ENCODE measurements at places on chromosomes 6 and 20. TPM values are rescaled to one million over a fixed set of nuclear protein-coding genes. Genes with fewer than 3 reads are reported as not detected.

DNA sequence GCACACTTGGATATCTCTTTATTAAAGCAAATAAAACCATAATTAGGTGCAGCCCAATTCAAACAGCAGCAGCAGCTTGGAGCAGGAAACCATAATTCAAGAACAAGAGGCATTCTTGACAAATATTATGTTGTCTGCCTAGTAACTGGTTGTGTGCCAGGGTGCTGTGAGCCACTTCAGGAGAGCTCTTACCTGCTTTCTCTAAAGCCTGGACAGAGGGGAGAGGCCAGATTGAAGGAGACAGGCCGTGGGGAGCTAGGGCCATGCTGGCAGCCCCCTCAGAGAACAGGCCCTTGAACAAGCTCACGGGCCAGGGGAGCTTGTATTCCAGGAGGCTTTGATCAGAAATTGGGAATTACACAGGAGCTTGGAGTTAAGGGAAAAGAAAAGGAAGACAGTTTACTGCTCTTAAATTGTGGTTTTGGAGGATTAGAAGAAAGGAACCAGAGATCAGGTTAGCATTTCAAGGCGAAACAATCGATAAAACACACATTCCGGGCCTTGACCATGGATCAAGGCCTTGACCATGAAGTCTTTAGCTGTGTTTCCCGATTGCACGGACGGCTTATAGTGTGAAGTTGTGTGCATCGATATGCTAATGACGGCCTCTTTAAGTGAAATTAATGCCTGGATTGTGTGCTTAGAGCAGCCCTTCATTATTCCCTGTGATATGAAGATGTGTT is 69.8 kb upstream of the NKX2-2 start:
- DNase-seq, result no peak

DNA sequence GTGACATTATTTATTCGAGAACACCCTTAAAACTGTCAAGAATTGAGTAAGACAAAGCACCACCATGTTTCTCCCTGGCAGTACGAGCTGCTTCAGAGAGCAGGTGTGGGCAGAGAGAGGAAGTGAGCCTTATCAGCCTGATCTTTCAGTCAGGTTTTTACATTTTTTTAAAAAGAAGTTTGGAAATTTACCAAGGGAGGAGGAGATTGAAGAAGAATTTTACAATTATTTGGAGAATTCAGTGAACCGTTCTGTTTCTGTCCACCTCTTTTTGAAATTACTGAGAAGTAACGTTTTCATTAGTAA is 75.5 kb downstream of the ZDHHC14 start:
- no peak for DNase-seq

DNA sequence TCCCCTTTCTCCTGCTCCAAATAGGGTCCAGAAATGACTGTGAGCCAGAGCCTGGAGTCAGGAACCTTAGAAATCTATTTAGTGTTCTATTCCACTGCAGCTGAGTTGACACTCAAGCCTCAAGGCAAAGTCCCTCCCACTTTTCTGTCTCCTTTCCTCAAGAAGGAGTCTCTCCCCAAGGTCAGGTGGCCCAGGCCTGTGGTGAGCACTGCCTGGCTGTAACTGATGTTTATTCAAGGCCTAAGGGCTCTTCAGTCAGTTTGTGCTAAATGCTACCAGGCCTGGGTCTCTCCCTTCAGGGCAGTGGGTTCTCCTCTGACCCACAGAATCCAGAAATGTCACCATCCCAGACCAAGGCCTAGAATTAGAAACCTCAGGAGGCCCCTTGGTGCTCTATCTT is 1042.9 kb upstream of the EPHA7 start:
- no peak for DNase-seq

GRCh38 chr6:6741264-6741663 is 152.7 kb downstream of the LY86 start:
- no peak for DNase-seq

GRCh38 chr20:14979453-14979986 is 642.1 kb upstream of the FLRT3 start:
- DNase-seq, result no peak

DNA sequence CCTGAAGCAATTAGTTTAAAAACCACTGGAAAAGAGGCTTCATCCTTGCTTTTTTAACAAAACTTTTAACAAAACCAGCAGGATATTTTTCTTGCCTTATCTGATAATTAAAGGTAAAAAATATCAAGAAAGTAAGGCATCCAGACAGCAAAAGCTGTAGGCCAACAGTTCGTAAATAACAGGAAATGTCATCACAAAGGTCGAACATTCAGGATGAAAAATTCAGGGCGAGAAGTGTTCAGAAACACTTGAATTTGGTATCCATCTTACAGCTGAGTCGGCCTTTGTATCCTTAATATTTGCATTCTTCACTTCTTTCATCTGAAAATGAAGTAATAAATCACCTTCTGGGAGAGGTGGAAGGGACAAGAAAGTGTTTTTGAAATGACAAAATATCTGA is 8.2 kb upstream of the FILIP1 start:
- no peak for DNase-seq

DNA sequence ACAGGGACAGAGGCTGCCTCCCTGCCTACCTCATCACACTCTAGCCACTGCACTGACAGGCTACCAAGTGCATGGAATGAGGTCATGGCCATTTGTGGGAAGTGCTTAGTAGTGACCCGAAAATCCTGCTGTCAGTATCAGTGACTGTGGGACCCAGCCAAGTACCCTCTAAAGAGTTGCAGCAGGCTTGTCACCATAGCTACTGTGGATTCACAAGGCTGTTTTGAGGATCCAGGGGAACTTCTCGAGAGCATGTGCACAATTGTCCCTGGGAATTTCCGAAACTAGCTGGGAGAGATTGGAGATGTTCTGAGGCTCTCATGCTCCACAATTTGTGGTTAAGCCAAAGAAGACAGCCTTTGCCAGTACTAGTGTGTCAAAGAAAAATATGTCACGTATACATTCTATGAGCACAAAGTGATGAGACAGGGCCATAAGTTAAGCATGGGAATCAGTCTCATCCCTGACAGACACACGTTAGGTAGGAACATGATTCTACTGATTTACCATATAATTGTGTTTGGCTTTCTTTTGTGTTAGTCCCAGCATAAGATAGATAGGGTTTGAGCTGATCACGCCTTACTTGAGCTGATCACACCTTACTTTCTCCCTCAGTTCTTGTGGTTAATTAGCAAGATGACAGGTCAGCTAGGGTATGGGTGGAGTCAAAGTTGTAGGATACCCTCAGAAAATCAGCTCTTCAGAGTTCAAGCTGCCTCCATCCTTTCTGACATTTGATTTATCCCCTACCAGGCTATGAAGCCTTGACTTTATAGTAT is 42.6 kb upstream of the TMEM170B start:
- no peak for DNase-seq

DNA sequence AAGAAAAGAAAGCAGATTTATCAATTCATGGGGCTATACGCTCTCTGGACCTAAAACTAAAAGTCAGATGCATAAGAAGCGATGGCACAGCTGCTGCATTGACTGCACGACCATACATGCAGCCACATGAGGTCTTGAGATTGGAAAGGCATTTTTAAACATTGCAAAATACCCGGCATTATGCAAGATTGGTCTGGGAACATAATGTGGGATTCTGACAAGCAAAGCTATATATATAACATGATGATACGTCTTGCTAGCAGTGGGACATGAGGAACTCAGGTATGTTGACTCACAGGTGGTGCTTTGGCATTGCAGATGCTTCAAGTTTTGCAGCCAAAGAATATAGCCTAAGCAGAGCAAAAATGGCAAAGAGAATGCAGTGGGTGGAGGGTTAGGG is 55.1 kb downstream of the SAMD3 start:
- no peak for DNase-seq

- DNase-seq, result no peak
Observed at GRCh38 chr20:14331646-14332045, 5.8 kb downstream of the FLRT3 start.

DNA sequence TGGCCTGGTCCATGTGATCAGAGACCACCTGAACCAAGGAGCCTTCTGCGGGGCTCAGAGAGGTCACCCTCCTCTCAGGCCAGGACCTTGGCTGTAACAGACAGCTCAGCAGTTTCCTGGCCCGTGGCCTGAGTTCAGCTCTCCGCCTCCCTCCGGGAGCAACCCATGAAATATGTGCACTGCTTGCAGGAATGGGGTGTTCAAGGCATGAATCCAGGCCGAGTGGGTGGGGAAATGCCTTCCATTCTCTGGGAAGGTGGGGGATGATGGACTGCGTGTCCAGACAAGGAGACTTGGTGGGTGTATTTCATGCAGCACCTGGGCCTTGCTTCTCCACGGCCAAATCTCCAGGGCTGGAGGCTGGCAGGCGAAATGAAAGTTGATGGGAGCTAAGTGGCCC is 46.0 kb downstream of the SIRPA start:
- DNase-seq, result no peak

DNA sequence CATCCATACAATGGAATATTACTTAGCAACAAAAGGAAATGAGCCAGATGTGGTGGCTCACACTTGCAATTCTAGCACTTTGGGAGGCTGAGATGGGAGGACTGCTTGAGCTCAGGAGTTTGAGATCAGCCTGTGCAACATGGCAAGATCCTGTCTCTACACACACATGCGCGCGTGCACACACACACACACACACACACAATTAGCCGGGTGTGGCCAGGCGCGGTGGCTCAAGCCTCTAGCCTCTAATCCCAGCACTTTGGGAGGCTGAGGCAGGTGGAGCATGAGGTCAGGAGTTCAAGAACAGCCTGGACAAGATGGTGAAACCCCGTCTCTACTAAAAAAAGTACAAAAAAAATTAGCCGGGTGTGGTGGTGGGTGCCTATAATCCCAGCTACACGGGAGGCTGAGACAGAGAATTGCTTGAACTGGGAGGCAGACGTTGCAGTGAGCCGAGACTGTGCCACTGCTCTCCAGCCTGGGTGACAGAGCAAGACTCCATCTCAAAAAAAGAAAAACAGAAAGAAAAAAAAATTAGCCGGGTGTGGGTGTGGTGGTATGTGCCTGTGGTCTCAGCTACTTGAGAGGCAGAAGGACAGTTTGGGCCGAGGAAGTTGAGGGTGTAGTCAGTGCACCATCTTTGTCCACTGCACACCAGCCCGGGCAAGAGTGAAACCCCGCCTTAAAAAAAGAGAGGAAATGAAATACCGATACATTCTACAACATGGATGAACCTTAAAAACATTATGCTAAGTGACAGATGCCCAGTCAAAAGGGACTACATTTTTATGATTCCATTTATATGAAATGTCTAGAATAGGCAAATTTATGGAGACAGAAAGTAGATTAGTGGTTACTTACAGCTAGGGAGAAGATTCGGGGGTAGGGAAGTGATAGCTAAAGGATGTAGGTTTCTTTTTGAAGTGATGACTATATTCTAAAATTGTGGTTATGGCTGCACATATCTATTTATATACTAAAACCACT is 52.5 kb downstream of the RBL1 start:
- DNase-seq, result no peak

DNA sequence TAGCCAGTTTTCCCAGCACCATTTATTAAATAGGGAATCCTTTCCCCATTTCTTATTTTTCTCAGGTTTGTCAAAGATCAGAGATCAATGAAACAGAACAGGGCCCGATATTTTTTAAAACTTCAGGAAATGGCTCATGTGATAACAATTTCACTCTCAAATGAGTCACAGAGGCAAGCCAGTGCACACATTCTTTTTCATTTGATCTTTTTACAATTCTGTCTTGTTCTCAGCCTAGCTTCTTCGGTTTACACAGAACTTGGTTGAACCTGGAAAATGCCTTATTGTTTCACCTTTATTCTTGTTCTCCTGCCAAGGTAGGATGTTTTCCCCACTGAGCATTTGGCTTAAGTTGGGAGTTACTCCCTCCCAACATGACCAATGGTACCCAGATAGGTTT is 258.9 kb downstream of the COL12A1 start:
- no peak for DNase-seq

ISM1 gene
- polyA plus RNA-seq, result 4.4 TPM

HDGFL1 gene
- polyA plus RNA-seq, result not detected

KHDC1L gene
- polyA plus RNA-seq, result 0.69 TPM

ARFGEF3 gene
- polyA plus RNA-seq, result 6.4 TPM

Data from right renal cortex interstitium (tissue), 3 donors.